ENCODE measurements at places on chromosomes 6 and 20. TPM values are rescaled to one million over a fixed set of nuclear protein-coding genes. Genes with fewer than 3 reads are reported as not detected.

NNAT gene
- total RNA-seq = not detected

FOXS1 gene
- 1.5 TPM for total RNA-seq

DNA sequence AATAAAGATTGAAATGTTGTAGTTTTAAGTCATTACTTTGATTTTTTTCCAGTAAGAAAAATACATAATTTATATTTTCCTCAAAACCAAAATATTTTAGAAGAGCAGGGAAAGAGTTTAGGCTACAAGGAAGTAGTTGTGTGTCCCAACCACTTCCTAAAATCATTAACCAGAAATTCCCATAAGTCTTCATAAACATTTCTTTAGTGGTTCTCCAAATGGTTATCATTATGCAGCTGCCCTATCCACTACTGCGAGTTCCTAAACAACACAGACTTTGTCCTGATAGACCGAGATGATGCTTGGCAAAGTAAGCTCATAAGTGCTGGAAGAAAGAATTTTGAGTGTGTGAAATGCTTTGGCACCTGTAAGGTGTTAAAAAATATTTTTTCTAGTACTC, 93.6 kb downstream of the ARMC2 start:
- no peak for DNase-seq

DNA sequence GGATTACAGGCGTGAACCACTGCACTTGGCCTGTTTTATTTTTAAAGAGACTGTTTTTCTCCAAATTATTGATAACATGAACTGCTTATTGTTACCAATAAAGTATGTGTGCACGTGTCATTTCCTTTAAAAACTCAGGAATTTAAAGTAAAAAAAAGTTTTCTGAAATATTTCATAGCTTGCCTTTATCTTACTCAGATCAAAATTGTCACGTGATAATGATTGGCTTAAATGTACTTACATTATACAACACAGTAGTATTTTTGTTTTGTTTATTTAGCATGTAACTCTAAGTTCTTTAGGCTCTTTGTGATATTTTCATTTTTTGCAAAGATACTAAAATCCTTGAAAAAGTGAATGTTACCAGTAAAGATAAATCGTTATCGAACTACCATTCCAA, 174.1 kb downstream of the ZFAND3 start:
- DNase-seq = no peak

- DNase-seq = no peak
Observed at GRCh38 chr6:49530141-49530776, 20.2 kb upstream of the C6orf141 start.

DNA sequence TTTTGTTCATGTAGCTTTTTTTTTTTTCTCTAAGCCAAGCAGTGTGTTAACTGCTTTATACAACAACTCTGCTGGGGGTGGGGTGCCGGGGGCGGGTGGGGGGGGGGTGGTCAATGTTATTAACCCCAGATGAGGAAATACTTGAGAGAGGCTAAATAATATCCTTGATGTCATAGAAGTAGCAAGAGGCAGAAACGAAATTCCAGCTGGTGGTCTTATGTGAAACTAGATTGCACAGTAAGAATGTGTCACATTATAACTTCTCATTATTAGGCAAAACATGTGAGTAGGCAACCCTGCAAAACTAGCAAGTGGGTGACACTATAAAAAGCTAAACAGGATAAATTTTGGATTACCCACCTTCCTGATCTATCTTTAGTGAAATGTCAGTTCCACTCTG, 12.8 kb downstream of the MYLK4 start:
- DNase-seq = no peak

DNA sequence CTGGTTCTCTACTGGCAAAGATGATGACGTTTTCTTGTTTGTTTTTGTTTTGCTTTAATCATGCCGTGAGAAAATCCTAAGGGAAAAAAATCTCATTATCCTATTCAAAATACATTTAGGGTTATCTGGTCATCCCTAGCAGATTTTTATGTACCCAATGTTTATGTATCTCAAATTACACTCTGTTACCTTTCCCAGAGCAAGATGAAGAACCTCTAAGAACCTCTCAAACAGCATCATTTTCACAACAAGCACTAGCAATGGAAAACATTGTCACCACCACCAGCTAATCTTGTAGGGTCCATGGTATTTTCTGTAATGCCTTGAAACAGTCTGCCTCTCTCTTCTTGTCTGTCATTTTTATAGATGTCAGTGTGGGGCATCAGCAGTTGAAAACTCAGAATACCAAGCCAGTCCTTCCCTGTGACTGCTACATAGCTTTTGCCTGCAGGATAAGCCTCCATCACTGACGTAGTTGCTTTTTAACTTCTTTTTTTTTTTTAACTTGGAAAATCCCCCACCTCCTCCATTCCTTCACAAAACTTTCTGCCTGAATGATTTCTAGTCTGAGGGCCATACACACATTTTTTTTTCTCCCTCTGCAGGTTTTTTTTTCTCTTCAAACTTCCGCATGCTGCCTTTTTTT, 2.4 kb upstream of the SNAP25 start:
- peak; percentile 9 for DNase-seq

GRCh38 chr20:61821735-61822134, 243.9 kb downstream of the TAF4 start:
- DNase-seq = no peak
